ENCODE measurements at places on chromosomes 5 and 9. TPM values are rescaled to one million over a fixed set of nuclear protein-coding genes. Genes with fewer than 3 reads are reported as not detected.

Gene KIF4B
- total RNA-seq: 0.02 TPM

Gene TUBB4B
- total RNA-seq: 528 TPM

Gene ANKRD18B
- 13.3 TPM for total RNA-seq

Gene TBC1D9B
- total RNA-seq: 33.6 TPM

DNA sequence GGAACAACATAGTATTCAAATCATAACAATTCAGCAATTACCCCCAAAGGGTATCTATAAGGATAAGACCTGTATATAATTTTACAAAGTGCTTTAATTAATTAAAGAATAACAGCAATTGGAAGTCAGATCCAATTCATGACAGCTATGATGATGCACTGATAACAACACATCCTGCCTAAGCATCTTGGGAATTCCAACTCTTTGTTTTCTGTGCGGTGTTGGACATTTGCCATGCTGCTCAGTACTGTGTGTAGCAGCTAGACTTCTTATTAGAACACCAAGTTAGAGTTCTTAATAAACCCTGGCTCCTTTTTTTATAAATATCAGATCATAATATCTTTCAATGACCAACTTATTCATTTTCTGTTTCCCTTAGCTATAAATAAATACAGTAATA is 209.0 kb downstream of the SEC61B start:
- DNase-seq: no peak

GRCh38 chr5:176590035-176590717 is 19.8 kb downstream of the GPRIN1 start:
- no peak for DNase-seq

GRCh38 chr5:129820-130219 is 37.9 kb downstream of the PLEKHG4B start:
- DNase-seq: no peak

- no peak for DNase-seq
These were observed 28.6 kb upstream of the HRH2 start for GRCh38 chr5:175629261-175629660.
